NCI-H2029 (cell line): ENCODE measurements at places on chromosomes 2 and 18.

DNA sequence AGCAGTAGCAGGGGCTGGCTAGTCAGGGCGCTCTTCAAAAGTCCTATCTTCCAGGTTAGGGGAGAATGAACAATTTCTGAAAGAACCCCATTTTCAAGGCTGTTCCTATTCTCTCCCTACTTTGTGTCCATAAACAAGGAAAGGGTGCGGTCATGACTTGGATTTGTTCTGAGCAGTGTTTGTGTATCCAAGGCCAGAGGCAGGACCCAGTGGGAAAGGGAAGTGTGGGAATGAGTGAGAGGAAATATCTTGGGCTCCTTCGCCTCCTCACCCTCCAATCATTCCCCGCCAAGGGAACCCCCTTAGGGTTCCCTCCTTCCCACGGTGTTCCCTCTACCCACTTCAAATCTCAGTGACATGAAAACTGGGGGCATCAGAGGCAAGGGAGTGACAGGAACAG lies 25.5 kb upstream of the SPTBN1 start:
- DNase-seq: no peak

DNA sequence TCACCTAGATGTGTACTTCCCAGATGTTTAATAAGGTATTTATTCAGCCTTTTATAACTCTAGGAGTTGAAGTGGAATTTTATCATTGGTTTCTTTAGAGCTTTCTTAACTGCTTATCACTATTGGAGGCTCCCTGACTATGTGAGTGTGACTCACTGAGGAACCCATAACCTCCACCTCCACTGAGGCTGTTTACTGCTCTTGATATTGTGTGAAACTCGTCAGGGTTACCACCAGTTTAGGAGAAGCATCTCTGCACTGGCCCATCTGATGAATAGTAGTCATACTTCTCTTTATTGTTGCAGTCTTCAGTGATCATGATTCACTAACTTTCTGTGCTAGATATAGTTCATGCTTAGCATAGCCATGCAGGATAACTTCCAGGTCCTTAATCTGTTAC lies 79.6 kb upstream of the UBXN4 start:
- no peak for DNase-seq

- no peak for DNase-seq
Observed at GRCh38 chr2:136917411-136917881, 152.1 kb downstream of the THSD7B start.

- no peak for DNase-seq
Observed at GRCh38 chr18:45255197-45255890, 359.9 kb upstream of the SLC14A2 start.

GRCh38 chr2:37800176-37800858 lies 124.8 kb upstream of the RMDN2 start:
- DNase-seq: no peak

- no peak for DNase-seq
Observed at GRCh38 chr2:150410809-150411208, 76.7 kb downstream of the RND3 start.

DNA sequence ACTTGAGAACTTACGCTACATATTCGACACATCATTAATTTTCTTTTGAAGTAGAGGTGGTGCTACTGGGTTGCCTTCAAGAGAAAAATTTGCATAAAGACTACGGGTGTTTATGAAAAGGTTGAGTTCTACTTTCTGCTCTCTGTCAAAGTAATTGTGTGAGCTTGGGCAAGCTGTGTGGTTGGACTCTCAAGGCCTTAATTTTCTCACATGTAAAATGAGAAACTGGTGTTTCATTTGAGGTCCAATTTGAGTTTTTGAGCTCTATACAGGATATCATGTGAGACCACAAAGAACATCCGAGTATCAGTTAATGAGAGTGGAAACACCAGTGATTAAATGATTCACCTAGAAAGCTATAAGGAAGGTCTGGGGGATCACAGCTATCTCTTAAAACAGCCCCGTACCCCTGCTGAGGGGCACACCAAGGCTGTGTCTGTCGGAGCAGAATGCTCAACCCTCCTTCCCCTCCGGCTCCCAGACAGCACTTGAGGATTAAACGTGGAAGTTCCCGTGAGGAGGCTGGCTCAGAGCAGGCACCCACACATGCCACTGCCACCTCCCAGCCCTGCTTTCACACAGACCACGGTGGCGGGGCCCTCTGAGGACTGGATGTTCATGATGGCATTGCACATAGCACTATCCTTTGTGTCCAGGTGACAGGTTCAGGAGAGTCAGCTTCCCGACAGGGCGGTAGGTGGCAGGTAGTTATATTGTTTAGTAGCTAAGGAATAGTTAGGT lies 191.8 kb downstream of the RNF144A start:
- DNase-seq: no peak

GRCh38 chr2:11371092-11371937 lies 26.9 kb upstream of the ROCK2 start:
- no peak for DNase-seq

- DNase-seq: no peak
Observed at GRCh38 chr2:63300835-63301234, 250.2 kb downstream of the OTX1 start.

DNA sequence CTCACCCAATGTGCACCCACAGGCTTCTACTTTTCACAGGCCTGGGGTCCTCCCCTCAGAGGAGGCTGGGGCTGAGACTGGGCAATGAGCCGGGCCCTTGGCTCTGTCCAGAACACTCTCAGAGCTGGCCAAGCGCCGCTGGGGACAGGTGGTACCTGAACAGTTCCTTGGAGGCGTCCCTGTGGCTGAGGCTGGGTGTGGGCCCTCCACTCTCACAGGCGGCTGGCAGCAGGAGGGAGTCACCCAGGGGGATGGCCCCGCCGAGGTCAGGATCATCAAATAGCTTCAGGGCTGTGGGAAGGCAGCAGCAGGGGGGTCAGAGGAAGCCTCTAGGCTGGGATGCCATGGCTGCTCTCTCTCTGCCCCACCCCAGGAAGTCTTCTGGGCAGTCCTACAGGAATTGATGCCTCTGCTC lies 27.1 kb downstream of the HS1BP3 start:
- DNase-seq: no peak

DNA sequence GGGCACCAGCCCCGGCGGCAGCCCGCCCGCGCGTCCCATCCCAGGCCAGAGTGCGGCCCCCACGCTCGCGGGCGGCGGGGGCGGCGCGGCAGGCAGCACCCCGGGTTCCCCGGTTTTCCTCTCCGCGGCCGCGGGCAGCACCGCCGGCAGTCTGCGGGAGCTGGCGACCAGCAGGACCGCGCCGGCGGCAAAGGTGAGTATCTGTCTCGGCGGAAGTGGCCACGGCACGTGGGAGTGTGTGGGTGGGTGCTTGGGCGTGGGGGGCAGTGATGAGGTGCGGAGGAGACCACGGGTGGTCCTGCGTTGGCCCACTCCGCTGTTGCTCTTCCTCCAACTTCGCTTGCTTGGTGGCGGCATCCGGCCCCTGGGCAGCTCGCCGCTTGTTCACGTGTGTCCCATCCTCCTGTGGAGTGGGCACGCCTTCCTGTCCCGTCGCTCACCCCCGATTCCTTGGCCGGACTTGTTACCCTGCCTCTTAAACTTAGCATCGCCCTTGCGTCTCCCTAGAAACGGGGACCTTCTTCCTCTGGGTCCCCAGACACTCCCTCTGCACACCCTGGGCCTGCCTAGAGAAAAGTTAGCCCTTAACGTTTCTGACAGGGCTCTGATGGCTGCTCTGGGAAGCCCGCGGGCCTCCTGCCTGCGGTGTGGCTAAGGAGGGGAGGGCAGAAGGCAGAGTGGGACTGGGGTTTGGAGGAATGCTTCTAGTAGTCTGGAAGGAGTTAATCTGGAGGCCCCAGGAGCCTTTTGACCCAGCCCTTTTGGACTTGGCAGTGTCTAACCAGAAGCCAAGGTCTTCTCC lies 1.1 kb downstream of the SH3RF3 start:
- DNase-seq: no peak

DNA sequence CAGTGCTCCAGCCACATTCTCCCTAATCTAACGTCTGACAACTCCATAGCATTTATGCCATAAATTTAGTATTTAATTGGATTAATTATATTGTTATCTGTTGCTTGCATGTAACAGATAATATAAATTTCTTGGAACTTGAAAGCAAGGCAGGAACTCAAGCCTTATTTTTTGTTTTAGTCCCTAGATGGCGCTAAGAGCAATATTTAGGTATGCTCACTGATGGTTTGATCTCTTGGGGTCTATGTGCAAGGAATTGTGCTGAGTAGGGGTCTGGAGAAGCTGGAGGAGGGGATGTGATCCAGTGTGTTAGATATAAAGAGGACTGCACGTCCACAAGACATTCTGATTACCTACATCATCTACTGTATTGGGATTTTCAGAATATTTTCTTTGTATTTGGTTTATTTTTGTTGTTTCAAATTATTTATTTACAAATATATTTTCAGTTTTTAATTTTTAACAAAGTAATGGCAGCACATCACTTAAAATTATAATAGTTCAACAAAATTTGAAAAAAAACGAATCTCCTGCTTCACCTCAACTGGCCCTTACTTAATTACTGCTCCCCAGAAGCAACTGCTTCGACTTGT lies 32.8 kb downstream of the KATNAL2 start:
- peak; percentile 14 for DNase-seq

GRCh38 chr2:223251656-223252229 lies 199.8 kb downstream of the KCNE4 start:
- no peak for DNase-seq

GRCh38 chr2:44834656-44835055 lies 106.8 kb upstream of the SIX3 start:
- no peak for DNase-seq

DNA sequence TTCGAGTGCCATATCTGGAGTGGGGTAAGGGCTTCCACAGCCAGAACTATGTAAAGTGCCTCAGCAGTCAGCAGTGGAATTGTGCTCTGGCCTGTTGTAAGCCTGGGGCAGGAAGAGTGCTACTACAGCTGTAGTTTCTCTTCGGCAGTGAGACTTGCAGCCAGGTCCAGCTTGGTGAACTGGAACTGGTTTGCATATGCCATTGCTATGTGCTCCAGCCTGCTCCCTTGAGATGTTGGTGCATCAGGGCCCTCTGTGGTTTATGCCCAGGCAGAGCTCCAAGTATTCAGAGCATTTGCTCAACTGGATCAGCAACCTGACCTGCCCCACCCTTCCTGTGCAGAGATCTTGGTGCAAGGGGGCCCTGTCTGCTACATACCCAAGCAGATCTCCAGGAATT lies 47.8 kb downstream of the ZNF804A start:
- DNase-seq: no peak
